ENCODE measurements at places on chromosomes 5 and 9. TPM values are rescaled to one million over a fixed set of nuclear protein-coding genes. Genes with fewer than 3 reads are reported as not detected.
A peak's percentile ranks its signal among the peaks of the same experiment; 100 is the strongest.

Gene GPX3
- total RNA-seq: not detected

GRCh38 chr5:55385846-55386245 is 78.1 kb downstream of the MTREX start:
- DNase-seq: no peak

DNA sequence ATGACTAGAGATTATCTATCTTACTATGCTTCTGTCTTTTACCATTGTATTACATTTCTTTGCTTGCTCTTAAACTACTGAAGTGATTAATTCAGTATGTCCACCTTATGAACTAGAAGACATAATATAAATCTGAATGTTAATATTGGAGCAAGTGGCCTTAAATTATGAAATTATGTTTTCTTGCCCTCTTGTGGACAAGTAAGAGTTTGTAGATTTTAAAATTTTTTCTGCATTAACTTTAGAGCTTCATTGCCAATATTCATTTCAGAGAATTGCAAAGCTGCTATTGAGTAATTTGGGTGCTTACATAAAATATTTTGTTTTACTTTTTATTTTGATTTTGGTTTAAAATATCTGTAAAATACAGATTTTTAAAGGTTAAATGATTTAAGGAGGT is 55.3 kb downstream of the RANBP17 start:
- no peak for DNase-seq

- no peak for DNase-seq
Observed at GRCh38 chr5:58795327-58795726, 212.5 kb downstream of the RAB3C start.

DNA sequence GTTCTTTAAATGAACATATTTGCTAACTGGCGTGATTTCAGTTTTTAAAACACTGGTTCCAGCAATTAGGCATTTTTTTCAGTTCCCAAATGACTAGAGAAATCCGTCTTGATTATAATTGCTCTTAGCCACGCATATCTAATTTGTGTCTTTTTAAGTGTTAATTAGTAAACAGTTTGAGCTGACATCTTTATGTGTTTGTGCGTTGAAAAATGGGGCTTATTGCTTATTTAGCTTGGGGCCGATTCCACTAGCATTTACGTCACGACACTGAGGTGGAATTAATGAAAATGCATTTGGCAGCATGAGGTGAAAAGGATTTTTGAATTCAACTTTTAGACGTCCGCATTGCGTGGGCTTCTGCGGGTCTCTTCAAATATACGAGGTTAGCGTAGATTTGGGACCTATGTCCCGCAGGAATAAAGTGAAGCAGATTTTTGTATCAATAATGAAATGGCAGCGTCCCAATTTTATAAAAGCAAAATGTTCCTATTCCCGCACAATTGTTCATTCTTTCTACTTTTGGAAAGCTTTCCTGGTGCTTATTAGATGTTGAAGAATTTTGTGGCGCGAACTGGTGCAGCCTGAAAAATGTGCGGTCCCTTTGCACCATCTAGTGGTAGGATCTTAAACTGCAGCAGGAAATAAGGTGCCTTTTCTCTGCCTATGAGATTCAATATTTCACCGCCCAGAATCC is 122.7 kb upstream of the LMX1B start:
- DNase-seq: peak; percentile 53

- DNase-seq: no peak
Observed at GRCh38 chr5:163498886-163499285, 6.5 kb upstream of the MAT2B start.
